NCI-H1930 (cell line): ENCODE measurements at places on chromosomes 4 and X.

- no peak for DNase-seq
Observed at GRCh38 chr4:113442826-113443225, 318.7 kb downstream of the CAMK2D start.

DNA sequence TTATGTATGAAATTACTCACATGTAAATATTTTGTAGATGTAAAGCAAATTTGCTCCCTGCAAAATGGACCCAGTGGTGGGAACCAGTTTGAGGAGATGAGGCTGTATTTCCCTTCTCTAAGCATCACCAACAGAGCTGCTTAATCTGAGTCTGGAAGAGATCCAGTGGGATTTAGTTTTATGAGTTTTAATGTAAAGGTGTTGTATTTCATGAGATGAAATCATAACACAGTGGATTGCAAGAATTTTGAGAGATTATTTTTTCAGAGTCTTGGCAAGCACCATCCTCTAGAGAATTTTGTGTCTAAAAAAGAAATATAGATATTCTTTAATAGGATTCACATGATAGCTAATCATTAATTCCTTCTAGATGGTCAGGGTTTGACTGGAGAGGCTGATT is 35.6 kb upstream of the SFRP2 start:
- no peak for DNase-seq

- no peak for DNase-seq
Observed at GRCh38 chr4:186809070-186809469, 85.4 kb upstream of the FAT1 start.

- no peak for DNase-seq
Observed at GRCh38 chr4:911221-911751, 20.8 kb downstream of the GAK start.

- no peak for DNase-seq
Observed at GRCh38 chr4:48210966-48211328, 58.7 kb downstream of the TEC start.

- DNase-seq, result no peak
Observed at GRCh38 chr4:164485136-164485535, 268.8 kb upstream of the SMIM31 start.

GRCh38 chrX:119981286-119982070 is 37.9 kb upstream of the NKAP start:
- DNase-seq, result no peak

DNA sequence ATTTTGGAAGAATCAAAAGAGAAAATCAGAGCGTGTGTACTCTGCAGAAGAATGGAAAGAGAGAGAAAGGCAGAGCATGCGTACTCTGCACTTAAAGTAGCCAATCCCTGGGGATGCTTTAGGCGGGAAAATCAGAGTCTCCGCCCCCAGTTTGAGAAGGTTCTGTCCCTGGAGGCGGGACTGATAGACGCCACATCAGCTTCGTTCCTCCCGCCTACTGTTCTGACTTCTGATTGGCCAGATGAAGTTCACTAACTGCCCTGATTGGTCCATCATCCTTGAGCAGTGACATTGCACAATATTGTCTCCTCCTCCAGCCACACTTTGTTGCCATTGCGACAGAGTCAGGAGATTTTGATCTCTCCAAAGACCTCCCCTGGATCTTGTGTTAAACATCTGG is 23.8 kb downstream of the SSX1 start:
- no peak for DNase-seq

- DNase-seq, result no peak
Observed at GRCh38 chr4:113316879-113317278, 267.4 kb downstream of the ANK2 start.

- no peak for DNase-seq
Observed at GRCh38 chr4:54076673-54077072, 12.3 kb upstream of the CHIC2 start.
